ENCODE measurements at places on chromosomes 12 and 14.

GRCh38 chr12:75900781-75901254, 130.8 kb downstream of the PHLDA1 start:
- DNase-seq = no peak

- DNase-seq = no peak
These were observed 111.9 kb downstream of the PAX9 start for GRCh38 chr14:36773558-36773957.

DNA sequence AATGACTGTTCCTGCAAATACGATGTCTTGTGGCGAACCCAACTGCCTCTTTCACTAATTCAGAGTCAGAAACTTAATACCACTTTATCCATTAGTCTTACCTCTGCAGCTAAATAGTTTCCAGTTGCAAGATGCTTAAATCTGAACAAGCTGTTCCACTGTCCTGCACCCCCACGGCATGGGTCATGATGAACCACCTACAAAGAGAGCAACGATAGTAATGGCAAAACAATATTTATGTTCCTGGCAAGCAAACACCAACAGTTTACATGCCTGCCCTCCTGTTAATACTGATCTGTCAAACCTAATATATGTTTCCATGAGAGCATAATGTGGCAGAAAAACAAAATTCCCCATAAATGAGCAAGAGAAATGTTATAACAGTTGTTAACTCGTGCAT, 121.9 kb downstream of the ITPR2 start:
- no peak for DNase-seq

DNA sequence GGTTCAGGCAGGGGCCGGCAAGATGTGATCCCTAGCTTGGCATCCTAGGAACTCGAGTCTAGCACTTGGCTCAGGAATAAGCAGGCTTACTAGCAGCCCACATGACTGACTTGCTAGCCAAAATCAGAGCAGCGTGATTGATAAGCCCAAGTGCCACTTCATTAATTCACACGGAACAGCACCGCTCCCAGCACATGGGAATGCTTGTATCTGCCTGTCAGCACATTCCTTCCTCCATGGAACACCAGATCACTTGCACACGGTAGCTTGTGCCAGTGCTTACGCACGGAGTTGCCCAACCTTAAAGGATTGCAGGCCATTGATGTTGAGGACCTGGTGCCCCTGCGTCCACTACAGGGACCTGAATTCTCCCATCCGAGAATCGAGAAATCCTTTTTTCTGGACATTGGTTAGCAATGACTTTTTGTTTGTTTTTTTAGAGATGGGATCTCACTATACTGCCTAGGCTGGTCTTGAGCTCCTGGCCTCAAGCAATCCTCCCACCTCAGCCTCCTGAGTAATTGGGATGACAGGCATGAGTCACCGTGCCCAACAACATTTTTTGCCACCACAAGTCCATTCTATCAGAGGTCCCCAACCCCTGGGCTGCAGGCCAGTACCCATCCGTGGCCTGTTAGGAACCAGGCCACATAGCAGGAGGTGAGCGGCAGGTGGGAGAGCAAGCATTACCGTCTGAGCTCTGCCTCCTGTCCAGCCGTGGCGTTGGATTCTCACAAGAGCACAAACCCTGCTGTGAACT, 30.6 kb upstream of the TSPAN9 start:
- DNase-seq = no peak

DNA sequence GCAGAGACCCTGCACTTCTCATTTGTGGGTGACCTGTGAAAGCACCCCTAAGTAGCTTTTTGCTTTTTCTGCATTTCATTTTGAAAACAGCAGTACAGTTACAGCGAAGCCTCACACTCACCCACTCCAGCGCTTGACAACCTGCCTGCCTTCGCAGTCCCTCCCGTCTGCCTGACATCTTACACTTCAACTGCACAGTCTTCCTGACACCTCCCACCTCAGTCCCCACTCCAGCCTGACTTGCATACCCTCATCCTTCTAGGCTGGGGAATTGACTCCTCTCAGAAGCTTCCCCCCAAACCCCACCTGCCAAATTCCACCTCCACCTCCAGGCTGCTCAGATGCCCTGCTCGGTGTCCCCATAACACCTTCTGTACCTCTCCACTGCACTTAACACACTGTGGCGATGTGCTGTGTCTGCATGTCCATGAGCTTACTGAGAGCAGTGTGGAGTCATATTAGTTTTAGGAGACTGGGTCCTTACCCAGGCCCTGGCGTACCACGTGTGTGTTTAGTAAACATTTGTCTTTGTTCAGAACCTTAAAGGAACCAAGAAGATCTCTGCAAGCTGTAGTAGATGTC, 159.4 kb downstream of the PRKCH start:
- no peak for DNase-seq

GRCh38 chr12:21221778-21222177, 90.8 kb downstream of the SLCO1B1 start:
- DNase-seq = no peak

DNA sequence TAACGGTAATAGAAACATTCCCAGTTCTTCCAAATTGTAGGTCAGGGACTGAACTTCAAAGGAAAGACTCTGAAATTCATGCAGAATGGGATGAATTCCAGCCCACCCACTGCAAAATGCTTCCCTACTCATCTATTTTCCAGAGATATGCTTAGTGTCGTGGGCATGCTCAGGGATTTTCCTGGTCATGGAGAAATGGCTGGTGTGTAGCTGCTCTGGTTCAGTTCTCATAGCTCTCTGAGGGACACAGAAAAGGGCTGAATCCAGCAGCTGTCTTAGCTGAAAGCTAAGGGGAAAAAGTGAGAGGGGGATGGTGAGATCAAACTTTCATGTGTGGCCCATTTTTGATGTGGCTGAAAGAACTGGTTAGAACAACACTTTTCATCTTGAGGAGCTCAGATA, 72.9 kb upstream of the KRAS start:
- DNase-seq = no peak

GRCh38 chr12:90963946-90964345, 9.0 kb upstream of the CCER1 start:
- DNase-seq = no peak

GRCh38 chr12:131135786-131136538, 182.3 kb downstream of the ADGRD1 start:
- DNase-seq = no peak

GRCh38 chr14:61963926-61964325, 201.7 kb downstream of the SNAPC1 start:
- no peak for DNase-seq

GRCh38 chr14:104791425-104791824, 4.1 kb downstream of the AKT1 start:
- DNase-seq = no peak

- no peak for DNase-seq
These were observed 18.6 kb upstream of the PTGR2 start for GRCh38 chr14:73833034-73833433.

GRCh38 chr12:51424662-51425539, at the start of gene SLC4A8:
Gene SLC4A8 (plus strand): TSS chr12:51424831. CDS start chr12:51424988, 157 bp downstream.
- DNase-seq = peak; percentile 52

GRCh38 chr12:67377541-67377940, 108.4 kb downstream of the CAND1 start:
- no peak for DNase-seq

GRCh38 chr12:89225808-89226411, 126.4 kb downstream of the DUSP6 start:
- DNase-seq = no peak

- no peak for DNase-seq
These were observed 111.2 kb downstream of the LGMN start for GRCh38 chr14:92637228-92637627.

GRCh38 chr12:65427646-65428045, 149.2 kb downstream of the MSRB3 start:
- DNase-seq = no peak

- no peak for DNase-seq
These were observed 49.6 kb downstream of the NT5DC3 start for GRCh38 chr12:103791350-103791920.

- no peak for DNase-seq
These were observed 68.9 kb downstream of the EPS8 start for GRCh38 chr12:15720295-15720694.

- DNase-seq = no peak
These were observed 95.2 kb downstream of the CALM1 start for GRCh38 chr14:90491911-90492531.

DNA sequence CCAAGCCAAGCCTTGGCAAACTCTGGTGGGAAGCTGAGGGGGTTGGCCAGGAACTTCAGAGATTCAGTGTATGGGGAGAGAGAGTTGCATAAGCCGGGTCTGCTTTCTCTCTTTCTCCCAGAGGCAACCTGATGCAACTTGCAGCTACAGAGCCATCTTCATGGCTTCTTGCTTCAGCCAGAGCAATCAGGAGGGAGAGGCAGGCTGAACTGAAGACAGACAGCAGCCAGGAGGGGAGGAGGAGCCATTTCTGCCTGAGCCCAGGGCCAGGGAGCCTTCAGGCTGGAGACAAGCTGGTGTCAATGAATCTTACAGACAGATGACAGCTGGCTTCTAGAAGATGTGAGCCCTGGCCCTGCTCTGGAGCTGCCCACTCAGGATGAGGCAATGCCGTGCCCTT, 18.7 kb downstream of the NPC2 start:
- DNase-seq = no peak

- no peak for DNase-seq
These were observed 53.7 kb upstream of the GPATCH2L start for GRCh38 chr14:76098047-76098446.

DNA sequence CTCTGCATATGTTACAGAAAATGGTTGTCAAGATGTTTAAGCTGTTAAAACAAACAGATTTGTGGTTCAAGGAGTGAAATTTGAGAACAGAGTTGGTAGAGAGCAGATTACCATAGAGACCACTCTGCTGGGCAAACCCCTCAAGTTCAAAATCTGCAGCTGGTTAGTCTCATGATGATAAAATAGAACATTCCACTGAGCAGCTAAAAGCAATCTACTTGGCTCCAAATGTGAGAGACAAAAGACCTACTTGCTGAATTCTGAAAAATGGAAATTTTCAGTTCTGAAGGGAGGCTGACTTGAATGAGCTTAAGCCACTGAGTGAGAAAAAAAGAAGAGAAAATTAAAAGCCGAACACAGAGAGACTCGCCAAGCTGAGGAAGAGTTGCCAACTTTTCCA, 519.3 kb downstream of the NOVA1 start:
- DNase-seq = no peak

- DNase-seq = no peak
These were observed 170.9 kb upstream of the LMNTD1 start for GRCh38 chr12:25723921-25724491.

DNA sequence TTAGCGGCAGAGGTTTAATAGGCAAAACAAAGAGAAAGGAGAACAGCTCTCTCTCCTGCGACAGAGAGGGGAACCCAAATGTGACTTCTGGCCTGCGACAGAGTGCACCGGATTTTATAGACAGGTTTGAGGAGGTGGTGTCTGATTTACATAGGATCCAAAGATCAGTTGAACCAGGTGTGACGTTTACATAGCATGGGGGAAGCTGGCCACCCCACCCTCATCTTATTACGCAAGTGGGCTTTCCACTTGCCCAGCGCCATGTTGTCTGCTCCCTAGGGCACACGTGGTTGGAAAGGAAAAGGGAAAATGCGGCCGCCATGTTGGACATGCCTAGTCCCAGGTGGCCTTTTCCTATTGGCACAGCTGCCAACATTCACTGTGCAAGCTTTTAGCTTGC, 17.4 kb downstream of the BCL2L14 start:
- DNase-seq = no peak
